ENCODE measurements at places on chromosomes 2 and 18.

- DNase-seq = no peak
Observed at GRCh38 chr2:39145906-39146421, 25.1 kb upstream of the SOS1 start.

DNA sequence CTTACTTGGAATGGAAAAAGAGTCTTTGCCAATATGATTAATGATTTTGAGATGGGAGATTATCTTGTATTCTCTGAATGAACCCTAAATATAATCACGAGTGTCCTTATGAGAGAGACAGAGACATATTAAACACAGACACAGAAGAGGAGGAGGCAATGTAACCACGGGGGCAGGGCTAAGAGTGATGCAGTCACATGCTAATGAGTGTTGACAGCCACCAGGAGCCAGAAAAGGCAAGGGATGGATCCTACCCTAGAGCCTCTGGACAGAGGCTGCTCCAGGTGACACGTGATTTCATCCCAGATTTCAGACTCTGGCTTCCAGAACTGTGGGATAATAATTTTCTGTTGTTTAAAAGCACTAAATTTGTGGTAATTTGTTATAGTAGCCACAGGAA, 679.6 kb downstream of the MBD2 start:
- DNase-seq = no peak

GRCh38 chr2:59921743-59922142, 631.7 kb downstream of the BCL11A start:
- no peak for DNase-seq

- DNase-seq = no peak
Observed at GRCh38 chr18:51137891-51138290, 59.6 kb downstream of the MEX3C start.

All from common myeloid progenitor, CD34-positive (primary cell).